ENCODE measurements at places on chromosomes 6 and 20.

DNA sequence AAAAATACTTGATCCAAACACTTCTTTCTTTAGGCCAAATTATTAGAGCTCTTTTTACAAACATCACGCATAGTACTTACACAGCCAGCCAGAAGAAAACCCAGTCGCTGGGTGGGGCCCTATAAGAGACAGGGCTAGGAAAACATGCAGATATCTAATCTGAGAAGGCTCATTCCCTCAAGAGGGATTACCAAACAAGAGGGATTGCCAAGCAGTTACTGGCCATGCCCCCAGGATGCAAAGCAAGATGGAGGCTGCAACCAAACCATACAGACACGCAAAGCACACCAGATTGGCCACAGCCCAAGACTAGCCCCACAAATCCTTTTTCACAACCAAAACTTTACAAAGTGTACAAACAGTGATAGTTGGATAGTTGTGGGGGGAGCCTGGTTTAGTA lies 1235.4 kb upstream of the GJE1 start:
- DNase-seq = no peak

- no peak for DNase-seq
Measured at GRCh38 chr6:115680621-115681020, 380.1 kb downstream of the FRK start.

- no peak for DNase-seq
Measured at GRCh38 chr20:53124803-53125202, 152.6 kb downstream of the TSHZ2 start.

DNA sequence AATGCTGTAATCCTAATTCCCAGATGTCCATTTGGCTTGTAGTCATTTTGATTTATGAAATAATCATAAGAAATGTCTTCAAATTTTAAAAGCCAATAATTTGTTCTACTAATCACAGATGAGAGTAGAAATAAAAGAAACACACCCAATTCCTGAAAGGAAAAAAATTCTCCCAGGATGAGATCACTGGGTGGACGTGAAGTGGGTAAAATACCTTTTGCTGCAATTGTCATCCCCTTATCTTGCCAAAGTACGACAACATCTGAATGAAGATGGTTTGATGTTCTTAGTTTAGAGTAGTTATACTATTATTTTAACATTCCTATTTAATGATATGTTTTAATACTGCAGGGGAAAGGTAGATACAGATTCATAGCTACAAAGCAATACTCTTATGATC lies 33.7 kb downstream of the MTHFD1L start:
- DNase-seq = no peak

DNA sequence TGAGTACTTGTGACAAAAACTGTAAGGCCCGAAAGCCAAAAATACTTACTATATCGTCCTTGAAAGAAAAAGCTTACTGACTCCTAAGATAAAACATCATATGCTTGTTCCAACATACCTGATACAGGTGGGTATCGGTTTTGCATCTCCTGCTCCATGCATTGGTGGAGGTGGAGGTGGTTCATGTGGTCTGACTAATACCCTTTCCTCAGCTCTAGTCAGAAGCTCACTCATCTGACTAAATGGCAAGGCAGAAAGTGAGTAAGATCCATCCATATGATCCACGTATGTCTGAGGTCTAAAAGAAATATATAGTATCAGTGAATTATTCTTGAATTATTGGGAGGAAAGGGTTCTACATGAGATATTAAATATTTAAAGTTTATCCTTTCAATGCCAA lies 76.2 kb downstream of the WASF1 start:
- no peak for DNase-seq

GRCh38 chr6:119521251-119521650 lies 171.7 kb upstream of the MAN1A1 start:
- DNase-seq = no peak

DNA sequence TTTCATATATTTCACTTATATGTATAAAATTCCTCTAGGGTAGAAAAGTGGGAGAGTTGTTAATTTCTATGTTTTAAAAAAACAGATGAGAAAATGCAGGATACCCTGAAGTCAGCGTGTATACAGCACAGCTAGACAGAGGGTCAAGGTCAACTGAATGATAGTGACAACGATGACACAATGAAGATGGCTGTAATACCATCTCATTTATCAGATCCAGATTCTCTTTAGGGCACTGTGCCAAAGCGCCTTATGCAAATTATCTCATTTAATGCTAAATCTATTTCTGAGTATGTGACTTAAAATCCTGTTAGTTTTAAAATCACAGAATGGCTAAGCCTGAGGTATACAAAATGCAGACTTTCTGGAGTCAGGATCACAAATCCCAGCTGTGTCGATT lies 431.4 kb upstream of the RUNX2 start:
- no peak for DNase-seq

GRCh38 chr6:36703081-36703606 lies 5.5 kb downstream of the RAB44 start:
- DNase-seq = no peak

DNA sequence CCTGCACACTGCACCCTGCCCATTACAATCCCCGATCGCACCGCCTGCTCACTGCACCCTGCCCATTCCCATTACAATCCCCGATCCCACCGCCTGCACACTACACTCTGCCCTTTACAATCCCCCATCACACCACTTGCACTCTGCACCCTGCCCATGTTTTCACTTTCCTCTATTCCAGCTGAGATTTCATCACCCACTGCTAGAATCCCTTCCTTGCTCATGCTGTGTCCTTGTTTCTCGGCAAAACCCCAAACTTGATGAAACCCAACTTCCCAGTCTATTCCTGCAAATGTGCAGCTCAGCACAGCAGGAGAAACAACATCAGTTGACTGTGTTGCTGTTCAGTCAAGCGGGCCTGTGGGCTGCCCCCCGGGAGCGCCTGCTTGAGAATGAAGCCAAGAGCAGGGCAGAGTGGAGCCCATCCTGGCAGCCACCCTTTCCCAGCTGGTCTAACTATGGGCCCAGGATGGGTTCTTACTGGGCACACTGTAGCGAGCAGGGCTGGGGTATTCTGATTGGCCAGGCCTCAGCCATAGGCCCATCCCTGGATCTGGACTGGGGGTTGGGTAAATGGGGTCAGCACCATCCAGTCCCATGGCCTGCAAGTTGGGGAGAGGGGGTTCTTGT lies 17.2 kb downstream of the MOCS3 start:
- DNase-seq = no peak

DNA sequence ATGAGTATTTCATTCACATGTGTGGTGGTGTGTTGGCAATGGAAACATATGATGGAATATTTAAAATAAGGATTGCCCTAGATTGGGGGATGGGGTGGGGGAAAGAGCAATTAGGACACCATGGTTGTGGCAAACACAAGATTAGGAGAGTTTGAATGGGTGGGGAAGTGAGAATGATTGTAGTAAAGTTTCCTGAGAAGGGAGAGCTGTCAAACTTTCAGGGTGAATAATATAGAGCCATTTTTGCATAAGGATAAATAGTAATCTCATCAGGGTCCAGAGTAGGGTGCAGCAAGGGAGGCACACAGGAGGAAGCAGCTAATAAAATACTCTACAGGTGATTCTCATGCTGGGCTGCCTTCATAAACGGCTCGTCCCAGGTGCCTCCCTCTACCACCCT lies 294.9 kb upstream of the MARCKS start:
- DNase-seq = no peak

- no peak for DNase-seq
Measured at GRCh38 chr6:40287296-40287850, 299.8 kb downstream of the LRFN2 start.

DNA sequence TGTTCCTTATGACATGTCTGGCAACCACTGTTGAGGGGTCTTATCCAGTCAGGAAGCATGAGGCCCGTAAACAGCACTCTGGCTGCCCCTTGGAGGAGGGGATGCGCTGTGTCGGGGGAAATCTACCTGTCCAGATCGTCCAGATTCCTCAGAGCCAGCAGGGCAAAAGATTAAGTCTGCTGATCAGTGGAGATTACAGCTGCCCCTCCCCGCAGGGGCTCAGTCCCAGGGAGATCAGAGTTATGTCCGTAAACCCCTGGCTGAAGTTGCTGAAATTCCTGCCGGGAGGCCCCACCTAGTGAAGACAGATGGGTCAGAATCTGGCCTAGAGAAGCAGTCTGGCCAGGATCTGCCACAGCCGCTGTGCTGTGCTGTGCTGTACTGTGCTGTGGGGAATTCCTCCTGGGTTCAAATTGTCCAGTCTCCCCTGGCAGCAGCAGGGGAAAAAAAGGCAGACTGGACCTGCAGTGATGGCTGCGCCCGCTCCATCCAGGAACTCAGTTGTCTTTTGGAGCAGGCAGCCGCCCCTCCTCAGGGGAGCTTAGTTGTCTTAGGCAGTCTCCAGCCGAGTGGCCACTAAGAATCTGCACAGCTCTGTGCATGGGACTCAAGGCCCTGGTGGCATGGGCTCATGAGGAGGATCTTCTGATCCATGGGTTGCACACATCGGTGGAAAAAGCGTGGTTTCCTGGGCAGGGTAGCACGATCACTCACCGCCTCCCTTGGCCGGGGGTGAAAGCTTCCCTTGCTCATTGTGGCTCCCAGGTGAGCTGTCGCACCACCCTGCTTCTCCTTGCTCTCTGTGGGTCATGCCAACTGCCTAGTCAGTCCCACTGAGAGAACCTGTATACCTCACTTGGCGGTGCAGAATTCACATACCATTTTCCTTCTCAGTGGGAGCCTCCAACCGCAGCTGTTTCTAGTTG lies 1368.8 kb upstream of the ADGRB3 start:
- DNase-seq = no peak

DNA sequence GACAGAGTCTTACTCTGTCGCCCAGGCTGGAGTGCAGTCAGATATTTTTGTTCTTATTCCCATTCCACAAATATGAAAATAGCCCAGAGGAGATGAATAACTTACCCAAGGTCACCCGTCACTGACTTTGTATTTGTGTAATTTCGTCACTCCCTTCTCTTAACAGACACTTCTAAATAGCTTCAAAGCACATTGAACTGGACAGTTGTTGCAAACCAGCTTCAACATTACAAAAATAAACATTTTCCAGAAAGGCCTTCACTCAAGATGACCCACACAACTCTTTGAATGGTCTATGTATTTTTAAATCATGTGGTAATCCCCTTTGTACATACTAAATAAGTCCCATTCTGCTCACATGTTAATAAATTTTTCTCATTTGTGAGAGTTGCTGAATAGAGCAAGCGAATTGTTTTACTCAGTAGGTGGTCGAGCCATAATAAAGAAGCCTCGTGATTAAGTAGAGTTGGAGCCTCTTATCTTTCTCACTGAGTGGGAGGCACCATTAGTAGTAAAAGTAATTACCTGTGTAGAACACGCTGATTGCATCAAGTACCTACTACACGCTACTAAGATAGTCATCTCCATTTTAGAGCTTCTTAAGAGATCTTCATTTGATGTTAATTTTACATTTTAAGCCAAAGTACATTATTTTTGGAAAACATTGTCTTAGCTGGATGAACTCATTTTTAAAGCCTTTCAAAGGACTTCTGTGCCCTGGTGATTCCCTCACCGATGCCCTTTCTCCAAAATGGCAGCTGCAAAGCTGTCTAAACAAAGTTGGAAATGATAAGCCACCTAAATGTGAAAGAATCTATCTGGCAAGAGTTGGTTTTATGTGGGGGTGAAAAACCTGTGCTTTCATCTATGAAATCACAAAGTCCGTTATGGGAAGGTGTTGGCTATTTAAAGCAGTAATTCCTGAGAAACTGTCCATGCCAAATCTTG lies 110.0 kb downstream of the TSHZ2 start:
- no peak for DNase-seq

- DNase-seq = no peak
Measured at GRCh38 chr6:116536216-116536621, 9.3 kb downstream of the TRAPPC3L start.

DNA sequence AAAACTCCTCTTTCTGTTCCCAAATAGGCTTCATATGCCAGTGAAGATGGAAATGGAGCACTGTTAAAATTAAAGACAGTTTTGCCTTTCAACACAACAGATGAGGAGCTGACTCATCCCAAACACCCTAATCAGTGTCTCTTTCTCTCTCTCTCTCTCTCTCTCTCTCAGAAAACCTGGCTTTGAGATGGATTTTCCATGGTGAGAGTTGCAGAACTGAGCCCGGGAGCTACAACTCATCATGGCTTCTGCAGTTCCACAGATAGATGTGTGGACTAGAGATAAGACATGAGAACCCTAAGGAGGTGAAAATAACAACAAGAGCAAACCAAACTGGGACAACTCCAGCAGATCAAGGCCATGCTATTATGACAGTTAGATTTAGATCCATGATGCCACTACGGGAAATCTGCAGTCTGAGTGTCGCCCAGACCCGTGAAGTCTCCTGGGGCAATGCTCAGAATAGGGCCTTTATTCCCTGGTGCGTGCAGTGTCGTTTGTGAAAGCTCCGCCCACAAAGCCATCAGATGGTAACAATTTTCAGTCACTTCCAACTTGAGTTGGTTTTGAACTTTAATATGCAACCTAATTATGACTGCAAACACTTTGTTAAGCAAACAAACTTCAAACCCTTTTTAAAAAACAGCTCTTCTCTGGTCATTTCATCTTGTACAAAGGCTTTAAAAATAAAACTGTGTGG lies 338.2 kb upstream of the PREP start:
- DNase-seq = no peak

DNA sequence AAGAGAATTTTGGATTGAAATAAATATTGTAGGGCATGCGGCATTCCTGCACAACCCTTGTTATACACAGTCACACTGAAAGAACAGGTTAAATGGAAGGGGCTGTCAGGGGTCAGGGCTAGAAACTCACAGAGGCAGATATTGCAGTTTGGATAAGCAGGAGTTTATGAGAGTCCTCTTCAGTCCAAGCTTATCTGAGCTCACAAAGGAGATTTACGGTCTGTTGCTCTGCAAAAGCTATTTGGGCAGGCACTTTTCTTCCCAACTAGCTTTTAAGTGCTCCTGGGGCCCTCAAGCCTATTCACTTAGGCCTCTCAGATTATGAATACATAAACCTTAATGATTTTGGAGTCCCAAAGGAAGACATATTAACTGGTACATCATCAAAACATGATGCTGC lies 156.2 kb downstream of the SOX4 start:
- DNase-seq = no peak

GRCh38 chr6:150579611-150580010 lies 20.1 kb upstream of the PLEKHG1 start:
- no peak for DNase-seq

DNA sequence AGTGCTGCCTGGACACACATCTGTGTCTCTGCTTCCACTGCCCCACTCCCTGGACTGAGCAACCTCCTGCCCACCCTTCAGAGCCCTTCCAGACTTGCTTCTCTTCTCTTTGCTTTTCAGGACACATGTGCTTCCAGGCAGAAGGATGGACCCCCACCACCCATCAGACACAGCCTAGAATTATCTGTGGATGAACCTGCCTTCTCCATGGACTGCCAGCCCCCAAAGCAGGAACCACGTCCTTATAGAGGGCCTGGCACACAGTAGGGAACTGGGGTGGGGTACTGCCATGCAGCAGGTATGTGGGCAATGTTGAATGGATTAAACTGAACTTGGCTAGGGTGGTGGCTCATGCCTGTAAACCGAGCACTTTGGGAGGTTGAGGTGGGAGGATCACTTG lies 3.6 kb downstream of the KIAA1755 start:
- DNase-seq = no peak

- DNase-seq = no peak
Measured at GRCh38 chr6:3281631-3282475, 23.1 kb downstream of the PSMG4 start.

All from esophagus squamous epithelium (tissue), 5 donors.